NCI-H1694 (cell line): ENCODE measurements at places on chromosomes 16 and 17.

DNA sequence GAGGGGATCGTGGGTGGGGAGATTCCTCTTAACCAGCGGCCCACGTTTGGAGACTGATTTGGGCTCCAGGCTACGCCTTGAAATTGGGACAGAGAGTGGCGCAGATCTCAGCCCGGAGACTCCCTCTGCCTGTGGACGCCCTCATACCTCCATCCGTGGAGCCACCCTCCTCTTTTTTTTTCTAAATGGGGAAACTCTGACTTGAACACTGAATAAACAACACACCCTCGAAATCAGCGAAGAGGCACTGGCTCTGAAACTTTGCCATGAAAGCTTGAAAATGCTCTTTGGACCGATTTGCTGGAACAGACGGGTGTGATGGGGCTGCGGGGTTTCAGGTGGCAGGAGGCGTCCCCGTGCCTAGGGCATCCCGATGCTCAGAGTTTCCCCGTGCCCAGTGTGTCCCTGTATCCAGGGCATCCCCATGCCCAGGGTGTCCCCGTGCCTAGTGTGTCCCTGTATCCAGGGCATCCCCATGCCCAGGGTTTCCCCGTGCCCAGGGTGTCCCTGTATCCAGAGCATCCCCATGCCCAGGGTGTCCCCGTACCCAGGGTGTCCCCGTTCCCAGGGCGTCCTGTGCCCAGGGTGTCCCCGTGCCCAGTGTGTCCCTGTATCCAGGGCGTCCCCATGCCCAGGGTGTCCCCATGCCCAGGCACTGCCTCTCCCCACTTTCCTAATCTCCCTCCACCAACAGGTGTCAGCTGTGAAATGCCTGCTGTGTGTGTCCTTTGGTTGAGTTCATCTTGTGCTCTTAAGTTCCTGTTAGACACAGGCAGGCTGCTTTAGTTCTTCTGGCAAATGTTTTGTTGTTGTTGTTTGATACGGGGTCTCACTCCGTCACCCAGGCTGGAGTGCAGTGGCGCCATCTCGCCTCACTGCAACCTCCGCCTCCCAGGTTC is 187.0 kb downstream of the SEC14L1 start:
- no peak for DNase-seq

DNA sequence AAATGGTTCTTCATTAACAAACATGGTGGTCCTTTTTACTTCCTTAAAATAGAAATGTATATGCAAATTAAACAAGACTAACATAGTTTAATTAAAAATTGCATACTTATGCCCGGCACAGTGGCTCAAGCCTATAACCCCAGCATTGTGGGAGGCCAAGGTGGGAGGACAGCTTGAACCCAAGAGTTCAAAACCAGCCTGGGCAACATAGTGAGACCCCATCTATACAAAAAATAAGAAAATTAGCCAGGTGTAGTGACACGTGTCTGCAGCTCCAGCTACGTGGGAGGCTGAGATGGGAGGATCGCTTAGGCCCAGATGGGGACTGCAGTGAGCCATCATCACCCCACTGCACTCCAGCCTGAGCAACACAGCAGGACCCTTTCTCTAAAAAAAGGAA is 18.4 kb downstream of the CDC27 start:
- no peak for DNase-seq

DNA sequence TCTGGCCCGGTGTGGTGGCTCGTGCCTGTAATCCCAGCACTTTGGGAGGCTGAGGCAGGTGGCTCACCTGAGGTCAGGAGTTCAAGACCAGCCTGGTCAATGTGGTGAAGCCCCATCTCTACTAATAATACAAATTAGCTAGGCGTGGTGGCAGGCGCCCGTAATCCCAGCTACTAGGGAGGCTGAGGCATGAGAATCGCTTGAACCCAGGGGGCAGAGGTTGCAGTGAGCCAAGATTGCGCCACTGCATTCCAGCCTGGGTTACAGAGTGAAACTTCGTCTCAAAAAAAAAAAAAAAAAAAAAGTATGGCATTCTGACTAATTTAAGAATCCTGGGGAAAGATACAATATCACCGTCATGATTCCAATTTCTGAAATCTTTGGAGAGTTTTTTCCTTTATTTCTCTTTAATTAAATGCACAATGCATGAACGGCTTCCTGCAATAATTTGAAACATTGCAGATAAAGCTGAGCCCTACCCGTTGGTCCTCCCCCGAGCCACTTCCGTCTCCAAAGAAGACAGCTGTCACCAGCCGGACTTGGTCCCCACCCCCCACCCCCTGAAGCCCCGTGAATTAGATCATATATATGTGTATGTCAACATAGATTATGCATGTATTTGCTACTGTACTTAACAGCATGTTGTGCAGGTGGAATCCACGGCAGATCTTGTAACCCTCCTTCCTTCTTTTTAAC is 142.6 kb upstream of the PLCG2 start:
- no peak for DNase-seq

GRCh38 chr16:12095275-12096156 is 119.0 kb downstream of the SNX29 start:
- DNase-seq: peak; percentile 64
